Activated T-helper 1 cell treated with anti-CD3 and anti-CD28 coated beads, Interleukin-12 subunit alpha, Interleukin-12 subunit beta, Interleukin-2, Interleukin-4 antibody, amounts not matched to agents 30 ng/mL and 10 ng/mL and 1 ng/mL, durations not matched to agents 14 hours and 24 hours and 36 hours (primary cell): ENCODE measurements at places on chromosomes 12 and 14. TPM values are rescaled to one million over a fixed set of nuclear protein-coding genes. Genes with fewer than 3 reads are reported as not detected.

GRCh38 chr12:118098401-118098800, 5.4 kb downstream of the VSIG10 start:
- DNase-seq = no peak

DNA sequence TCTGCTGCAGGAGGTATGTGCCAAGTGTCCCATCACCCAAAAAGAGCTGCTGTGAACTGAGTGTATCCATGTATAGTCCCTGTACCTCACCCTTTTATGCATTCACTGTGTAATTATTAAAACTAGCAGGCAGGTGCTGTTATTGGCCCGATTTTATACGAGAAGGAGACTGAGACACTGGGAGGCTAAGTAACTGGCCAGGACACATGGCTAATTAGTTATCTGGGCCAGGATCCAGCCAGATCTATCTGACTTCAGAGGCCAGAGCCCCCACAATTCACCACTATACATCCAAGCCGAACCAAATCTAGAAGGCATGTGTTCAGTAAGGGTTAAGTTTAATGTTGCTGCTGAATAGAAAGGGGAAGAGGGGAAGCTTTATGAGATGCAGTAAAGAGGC, 73.4 kb downstream of the FRMD6 start:
- DNase-seq = no peak

Gene TAS2R50
- 0.91 and 1.7 TPM in 2 replicates for total RNA-seq

DNA sequence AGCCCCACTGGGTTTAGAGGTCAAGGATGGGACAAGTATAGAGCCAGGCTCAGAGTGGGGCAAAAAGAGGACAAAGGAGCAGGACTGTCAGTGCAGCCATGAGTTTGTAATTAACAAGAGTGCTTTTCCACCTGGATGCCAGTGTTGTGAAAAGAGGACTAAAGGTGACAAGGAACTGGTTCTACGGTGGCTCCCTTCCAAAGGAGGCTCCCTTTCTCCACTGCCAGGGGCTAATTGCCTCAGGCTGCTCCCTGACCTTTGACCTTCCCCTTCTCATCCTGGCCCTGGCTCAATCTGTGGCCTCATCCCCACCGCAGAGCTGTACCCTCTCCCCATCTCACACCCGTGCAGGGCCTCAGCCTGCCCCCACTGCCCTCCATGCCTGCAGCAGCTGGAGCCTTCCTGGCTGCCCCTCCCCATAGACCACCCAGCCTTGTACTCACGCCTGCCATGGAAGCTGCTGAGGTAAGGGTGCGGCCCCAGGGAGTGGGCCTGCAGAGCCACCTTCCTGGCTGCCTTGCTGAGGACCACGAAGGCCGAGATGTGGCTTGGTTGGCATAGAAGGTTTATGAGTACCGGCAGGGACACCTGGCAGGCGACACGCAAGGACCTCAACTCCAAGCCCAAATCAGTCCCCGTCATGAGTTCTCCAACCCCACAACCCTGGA, 24.8 kb upstream of the FKBP4 start:
- DNase-seq = no peak

DNA sequence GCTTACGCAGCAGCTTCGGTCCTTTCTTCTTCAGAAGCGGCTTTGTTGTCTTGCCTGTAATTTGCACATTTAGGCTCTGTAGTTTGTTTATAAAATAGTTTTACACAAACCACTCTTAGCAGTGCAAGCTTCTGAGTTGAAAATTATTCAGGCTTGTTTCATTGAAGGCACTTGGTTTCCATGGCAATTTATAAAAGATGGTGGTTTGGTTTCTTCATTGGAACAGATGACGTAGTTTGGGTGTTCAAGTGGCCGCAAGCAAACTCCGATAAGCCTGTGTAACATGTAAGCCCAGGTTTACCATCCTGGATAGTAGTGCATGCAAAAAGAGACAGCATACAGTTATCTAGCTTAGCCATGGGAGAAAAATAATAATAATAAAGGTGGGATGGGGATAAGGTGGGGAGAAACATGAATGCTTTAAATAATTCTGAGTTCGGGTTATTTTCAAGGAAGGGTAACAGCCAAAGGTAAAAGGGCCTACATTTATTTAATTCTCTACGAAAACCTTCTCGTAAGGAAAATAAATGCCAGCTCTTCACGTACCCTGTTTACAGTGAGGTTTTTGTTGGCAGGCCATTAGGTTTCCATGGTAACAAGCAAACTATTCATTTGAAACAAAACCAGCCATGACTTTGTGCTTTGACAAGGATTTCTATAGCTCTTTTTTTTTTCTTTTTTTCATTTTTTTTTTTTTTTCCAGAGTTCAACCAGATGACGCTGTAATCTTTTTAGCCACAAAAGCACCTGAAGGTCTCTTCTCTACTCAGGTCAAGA, 189.6 kb upstream of the RPL10L start:
- no peak for DNase-seq

DNA sequence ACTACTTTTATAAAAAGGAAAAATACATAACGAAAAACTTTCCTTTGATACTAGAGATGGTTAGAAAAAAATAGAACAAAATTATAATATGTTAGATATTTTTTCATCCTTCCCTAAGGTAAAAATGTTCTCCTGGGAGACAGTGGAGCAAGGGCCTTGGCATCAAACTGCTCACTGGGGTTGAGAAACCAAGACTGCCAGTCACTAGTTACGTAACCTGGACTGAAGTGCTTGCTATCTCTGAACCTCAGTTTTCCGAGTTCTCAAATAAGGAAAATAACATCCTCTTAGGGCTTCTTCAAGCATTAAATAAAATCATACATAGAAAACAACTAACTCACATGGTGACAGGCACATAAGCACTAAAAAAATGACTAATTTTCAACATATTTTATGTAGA, 48.2 kb upstream of the FRMD6 start:
- no peak for DNase-seq

DNA sequence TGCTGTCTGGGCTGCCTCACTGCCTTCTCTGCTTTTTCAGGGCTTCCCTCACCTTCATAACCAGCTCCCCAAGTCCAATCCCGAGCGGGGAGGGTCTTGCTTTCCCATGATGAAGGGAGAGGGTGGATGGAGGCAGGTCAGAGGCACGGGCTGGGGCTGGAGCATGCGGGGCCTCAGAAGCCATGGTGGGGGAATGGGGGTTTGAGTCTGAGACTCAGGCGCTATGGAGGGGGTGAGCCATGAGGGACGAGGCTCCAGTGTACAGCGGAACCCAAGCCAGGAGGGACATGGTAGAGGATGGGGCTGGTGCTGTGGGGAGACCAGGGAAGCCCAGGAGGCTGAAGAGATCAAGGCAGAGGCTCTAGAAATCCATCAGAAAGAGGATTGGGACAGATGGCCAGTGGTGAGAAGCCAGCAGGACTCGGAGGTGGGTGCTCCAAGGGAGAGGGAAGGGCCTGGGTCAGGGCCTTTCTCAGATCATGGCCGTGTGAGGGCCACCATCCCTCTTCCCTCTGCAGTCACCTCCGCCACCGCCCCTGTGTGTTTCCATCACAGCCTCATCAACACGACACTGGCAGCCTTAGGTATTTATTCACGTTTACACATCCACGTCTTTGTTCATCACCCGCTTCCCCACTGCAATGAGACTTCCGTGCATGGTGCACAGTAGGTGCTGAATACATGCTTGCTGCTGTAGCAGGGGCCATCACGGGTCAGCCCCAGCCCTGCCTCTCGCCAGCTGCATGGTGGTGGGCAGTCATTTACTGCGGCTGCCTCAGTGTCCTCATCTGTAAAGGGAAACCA, 144.7 kb downstream of the ADGRD1 start:
- DNase-seq = no peak

Gene NANOG
- not detected in 2 replicates for total RNA-seq

Gene EFS
- not detected in 2 replicates for total RNA-seq

Gene LUM
- total RNA-seq = not detected in 2 replicates

DNA sequence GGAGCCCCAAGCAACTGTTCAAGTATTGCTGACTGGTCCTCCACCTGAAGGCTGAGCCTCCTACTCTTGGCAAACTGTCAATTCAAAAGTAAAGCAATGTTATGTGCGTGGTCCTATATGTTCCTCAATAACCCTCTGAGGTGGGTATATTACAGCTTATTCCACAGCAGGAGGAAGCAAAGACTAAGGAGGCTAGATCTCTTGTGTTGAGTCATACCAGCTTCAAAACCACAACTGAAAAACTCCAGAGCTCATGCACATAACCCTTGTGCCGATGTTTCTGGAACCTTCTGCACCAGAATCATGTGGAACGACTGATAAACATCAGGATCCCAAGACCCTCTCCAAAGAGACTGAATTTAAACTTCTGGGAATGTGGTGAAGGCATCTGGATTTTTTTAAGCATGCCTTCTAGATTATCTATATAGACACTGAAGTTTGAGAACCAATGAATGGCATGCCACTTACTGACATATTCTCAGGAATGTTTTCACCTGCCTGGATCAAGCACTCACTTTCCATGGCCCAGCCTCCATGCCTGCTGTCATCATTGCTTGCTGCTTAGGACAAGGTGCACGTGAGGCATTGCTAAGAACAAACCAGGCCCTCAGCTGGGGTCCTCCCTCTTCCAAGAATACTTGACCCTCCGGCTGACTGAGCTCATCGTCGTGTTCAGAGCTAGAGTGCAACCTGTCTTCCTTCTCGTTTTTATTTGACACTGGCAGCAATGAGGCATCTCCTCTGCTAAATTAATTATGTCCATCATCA, 194.7 kb downstream of the BCL11B start:
- DNase-seq = no peak

Gene PXMP2
- 21.5 and 23.3 TPM in 2 replicates for total RNA-seq

DNA sequence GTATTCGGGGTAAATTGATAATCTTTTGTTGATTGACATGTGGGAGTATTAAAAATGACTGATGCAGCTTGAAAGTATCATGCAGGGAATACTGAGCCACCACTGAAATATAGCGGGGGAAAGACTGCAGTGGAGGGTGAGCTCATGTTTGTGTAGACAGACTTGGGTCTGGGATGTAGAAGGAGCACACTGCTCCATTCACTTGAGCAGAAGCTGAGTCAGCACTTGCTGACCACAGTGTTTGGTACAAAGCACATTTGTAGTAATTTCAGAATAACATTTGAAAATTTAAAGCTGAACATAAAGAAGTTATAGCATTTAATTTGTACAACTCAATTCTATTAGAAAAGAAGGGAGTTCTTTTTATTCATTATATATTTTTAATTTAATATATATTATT, 304.3 kb upstream of the PRICKLE1 start:
- DNase-seq = no peak

DNA sequence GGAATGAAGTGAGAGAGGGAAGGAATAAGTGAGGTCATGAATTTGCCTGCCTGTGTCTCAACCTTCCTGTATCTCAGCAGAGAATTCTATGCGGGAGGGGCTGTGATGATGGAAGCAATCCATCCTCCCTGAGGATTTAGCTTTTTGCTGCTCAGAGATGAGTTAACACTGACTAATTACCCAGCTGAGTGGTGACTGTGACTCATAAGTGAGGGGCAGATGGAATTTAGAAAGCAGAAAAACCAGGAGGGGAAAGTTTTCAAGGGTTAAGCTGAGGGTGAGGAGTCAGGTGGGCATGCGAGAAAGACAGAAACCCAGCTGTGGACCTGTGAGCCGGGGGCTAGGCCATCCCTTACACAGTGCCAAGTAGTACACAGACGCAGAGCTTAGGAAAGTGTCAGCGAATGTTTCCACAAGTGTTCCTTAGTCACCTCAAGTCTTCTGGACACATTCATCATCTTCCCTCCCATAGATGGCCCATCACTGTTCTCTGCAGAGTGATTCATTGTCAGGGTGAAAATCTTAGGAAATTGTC, 277.9 kb downstream of the IPO8 start:
- no peak for DNase-seq

Gene CELA1
- not detected in 2 replicates for total RNA-seq

- DNase-seq = no peak
Measured at GRCh38 chr12:120529641-120530417, 871 bp upstream of the COQ5 start.

GRCh38 chr12:24881227-24881626, 67.7 kb downstream of the BCAT1 start:
- DNase-seq = no peak

- DNase-seq = no peak
Measured at GRCh38 chr14:56959869-56960268, 149.6 kb upstream of the OTX2 start.

DNA sequence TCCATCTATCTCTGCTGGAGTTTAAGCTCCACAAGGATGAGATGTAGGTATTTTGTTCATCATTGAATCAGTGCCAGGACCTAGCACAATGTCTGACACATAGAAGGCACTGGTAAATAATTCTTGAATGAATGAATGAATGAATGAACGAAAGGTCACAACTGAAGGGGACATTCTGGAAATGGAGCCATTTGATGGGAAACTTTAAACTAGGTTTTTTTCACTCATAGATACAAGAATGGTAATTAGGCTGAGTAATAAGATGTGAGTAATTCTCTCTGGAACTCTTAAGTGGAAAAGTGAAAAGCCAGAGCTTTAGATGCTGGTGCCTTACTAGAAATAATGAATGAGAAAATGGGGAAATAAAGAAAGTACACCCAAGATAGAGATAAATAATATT, 44.3 kb downstream of the SCN8A start:
- no peak for DNase-seq

DNA sequence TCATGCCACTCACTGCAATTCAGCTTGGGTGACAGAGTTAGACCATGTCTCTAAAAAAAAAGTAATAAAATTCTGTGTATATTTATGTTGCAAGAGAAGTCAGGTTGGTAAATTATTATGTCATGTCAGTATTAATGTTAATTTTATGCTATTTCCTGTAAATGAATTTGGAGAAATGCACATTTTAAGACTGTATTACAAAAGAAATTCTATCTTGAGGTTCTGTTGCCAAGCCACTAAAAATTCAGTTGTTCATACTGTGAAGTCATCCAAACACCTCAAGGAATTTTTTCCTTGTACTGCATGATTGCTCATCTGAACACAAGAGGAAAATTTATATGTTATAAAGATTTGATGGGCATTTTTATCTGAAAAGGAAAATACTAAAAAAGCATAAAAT, 23.3 kb upstream of the HMGA2 start:
- no peak for DNase-seq

- DNase-seq = no peak
Measured at GRCh38 chr14:55628426-55628825, 48.4 kb downstream of the KTN1 start.

GRCh38 chr12:5178571-5178970, 134.9 kb downstream of the KCNA5 start:
- no peak for DNase-seq

Gene ITGB7
- total RNA-seq = 258 and 266 TPM in 2 replicates

DNA sequence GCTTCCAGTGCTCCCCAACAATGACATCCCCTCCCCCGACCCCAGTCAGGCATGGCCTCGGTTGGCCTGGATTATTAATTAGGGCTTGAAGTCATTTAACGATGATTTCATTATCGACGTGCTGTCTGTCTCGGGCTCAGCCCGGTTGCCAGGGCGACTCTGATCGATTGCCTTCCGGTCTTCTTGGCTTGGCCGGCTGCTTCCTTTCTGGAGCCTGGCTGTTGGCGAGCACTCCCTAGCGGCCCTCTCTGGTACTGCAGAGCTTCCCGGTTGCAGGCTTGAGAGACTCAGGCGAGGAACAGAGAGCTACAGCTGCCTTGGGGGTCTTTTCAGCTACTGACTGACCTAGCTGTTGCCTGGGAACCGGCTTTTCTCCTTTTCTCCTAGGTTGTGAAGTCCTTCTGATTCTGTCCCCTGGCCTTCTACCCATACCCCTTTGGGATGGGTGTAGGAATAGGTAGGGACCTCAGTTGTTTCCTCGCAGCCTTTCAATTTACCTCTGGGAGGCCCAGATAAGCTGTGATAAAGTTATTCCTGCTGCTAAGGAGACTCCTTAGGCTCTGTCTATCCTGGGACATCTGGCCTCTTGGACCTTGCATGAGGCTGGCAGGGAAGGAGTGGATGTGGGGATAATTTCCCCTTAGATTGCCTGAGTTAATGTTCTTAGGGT, 5.5 kb upstream of the CISTR start:
- peak; percentile 71 for DNase-seq

GRCh38 chr14:73895939-73896338, 9.3 kb downstream of the ZNF410 start:
- no peak for DNase-seq

GRCh38 chr14:30960216-30960615, 65.2 kb upstream of the AP4S1 start:
- DNase-seq = no peak
